NT2/D1 (cell line): ENCODE measurements at places on chromosomes 3 and 15.

- no peak for DNase-seq
Measured at GRCh38 chr3:40055361-40055760, 246.0 kb downstream of the MYRIP start.

DNA sequence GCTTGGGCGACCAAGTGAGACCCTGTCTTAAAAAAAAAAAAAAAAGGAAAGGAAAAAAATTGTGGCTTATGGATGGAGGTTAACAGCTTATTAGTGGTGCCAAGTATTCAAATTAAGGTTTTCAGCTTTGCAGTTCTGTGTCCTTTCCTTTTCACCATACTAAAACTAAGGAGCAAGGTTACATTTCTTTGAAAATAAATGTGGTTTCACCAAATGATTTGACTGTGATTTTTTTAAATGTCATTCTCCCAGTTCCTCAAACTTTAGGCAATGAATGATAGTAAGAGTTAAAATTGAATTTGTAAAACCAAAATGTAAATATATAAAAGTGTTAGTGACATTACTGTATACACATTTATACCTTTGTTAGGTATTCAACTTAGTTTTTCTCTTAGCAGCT is 9.6 kb downstream of the CHRNA5 start:
- DNase-seq, result no peak

- DNase-seq, result no peak
Measured at GRCh38 chr3:158906749-158907148, 104.9 kb downstream of the MFSD1 start.

- no peak for DNase-seq
Measured at GRCh38 chr3:69872783-69873378, 126.7 kb upstream of the SAMMSON start.

DNA sequence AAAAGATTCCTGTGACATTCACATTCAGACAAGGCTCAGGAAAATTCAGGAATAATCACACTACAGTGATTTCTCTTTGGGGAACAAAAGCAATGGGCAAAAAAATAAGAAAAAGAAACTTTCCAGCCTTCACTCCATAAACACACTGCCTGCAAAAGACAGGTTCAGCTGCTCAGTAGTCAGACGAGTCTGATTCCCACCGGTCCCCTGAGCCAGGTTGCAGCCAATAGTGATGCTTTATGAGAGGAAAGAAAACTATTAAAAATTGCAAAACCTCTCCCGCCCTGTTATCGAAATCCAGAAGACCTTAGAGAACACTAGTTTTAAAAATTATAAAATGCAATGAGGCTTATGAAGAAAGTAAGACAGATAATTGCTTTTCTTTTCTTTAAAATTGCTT is 8.5 kb downstream of the PLCH1 start:
- DNase-seq, result no peak

DNA sequence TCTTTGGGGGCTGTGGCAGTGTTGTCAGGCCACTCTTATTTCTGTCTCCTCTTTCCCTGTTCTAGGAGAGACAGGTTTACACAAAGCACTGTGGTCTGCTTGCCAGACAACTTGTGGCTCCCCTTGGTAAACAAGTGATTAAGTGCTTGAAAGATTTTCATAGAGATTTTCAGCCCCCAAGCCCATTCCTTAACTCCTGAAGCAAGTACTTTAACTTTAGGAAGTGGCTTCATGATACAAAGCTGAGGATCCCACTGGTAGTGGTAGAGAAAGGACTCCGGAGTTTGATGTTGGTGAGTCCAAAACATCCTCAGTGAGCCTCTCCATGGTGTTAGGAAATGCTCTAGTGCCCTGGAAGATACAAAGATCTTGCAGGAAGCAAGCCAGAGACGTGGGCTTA is 12.0 kb downstream of the ZBTB38 start:
- DNase-seq, result no peak

- DNase-seq, result no peak
Measured at GRCh38 chr3:194573680-194574437, 59.4 kb downstream of the TMEM44 start.

DNA sequence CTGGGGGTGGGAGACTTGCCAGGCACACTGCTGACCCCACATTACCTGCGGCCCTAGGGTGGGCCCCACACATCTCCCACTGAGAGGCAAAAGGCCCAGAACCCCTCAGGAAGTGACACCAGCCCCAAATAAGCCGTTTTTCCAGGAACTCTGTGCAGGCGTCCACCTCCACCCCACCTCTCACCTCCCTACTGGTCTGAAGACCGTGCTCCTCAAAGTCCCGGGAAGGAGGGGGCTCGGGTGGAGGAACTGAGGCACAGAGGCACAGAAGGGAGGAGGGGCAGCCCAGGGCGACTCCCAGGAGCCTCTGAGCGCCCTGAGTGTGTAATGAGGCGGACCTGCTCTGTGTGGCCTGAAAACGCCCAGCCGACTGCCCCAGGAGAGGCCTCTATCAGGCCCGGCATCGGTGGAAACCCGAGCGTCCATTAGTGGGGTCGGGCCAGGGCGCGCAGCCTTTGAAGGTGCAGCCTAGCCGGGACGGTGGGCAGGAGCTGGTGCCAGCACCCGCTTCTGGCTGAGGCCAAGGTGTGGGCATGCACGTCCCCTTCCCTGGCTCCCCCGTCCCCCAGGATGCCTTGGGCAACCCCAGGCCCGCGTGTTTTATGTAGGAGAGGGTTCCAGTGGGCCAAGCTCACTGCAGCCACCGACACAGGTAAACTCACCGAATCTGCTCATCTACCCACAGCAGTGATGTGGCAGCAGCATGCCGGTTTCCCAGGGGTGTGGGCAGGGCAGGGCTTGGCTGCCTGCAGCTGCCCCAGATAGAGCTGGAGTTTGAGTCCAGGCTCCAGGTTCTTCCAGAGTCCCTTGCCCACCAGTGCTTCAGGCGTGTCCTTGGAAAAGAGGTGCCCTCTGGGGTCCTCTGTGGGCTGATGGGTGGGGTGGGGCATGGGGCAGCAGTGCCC is 55.8 kb downstream of the DNAJB8 start:
- no peak for DNase-seq

DNA sequence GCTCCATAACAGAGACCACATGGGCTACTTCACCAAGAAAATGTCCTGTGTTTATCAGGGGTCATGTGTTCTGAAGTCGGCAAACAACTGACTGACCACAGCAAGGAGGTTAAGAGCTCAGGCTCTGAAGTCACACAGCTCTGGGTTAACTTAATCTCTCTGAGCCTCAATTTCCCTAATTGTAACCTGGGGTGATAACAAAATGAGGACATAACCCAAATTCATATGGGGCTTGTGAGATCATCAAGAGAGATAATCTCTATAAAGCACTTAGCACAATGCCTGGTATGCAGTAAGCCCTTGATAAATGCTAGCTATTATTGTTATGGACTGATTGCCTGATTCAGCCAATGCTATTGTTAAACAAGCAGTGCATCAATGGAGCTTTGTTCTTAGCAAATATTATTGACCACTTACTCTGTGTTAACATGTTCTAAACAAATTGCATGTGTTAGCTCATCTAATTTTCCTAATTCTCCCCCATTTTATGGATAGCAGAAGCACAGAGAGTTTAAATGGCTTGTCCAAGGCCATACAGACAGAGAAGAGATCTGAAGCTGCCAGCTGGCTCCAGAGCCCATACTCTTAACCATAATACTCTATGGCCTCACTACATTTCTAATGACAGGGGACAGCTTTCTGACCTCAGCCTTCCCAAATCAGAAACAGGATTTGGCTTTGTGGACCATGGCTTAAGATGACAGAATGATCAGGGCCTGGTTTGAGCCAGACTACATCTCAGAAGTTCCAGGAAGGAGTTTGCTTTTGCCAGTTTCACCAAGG is 78.3 kb downstream of the SHQ1 start:
- DNase-seq, result no peak
